ENCODE measurements at places on chromosomes 5 and 9.

- DNase-seq = no peak
Observed at GRCh38 chr9:14899815-14900193, 10.4 kb downstream of the FREM1 start.

- no peak for DNase-seq
Observed at GRCh38 chr5:145666591-145666990, 168.6 kb downstream of the PRELID2 start.

DNA sequence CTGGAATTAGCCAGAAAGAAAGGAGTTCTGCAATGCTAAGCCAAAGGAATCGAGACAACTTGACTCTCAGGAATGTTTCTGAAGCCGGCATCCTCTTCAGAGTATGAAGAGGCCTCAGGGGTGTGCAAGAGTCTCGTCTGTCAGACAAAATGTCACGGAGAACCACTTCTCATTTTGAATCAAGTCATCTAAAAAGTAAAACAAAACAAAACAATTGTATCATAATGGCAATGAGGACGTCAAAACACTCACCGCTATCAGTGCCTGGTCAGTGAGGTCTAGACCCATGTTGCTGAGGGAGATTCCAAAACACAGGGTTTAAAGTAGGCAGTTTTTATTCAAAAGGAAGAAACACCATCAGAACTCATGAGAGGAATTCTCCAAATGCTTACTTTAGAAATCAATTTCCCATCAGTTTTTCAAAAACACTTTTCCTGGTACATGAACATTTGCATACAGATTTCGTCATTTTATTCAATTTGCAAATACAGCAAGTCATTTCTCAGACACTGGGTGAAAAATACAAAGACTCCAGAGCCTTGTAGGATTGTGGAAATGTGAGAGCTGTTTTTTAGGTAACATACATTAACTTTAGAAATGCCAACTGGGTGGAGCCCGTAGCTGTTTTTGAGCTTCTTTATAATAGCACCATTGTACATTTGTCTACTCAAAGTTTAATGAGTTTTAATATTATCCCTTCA lies 89.5 kb upstream of the MAP3K1 start:
- no peak for DNase-seq

DNA sequence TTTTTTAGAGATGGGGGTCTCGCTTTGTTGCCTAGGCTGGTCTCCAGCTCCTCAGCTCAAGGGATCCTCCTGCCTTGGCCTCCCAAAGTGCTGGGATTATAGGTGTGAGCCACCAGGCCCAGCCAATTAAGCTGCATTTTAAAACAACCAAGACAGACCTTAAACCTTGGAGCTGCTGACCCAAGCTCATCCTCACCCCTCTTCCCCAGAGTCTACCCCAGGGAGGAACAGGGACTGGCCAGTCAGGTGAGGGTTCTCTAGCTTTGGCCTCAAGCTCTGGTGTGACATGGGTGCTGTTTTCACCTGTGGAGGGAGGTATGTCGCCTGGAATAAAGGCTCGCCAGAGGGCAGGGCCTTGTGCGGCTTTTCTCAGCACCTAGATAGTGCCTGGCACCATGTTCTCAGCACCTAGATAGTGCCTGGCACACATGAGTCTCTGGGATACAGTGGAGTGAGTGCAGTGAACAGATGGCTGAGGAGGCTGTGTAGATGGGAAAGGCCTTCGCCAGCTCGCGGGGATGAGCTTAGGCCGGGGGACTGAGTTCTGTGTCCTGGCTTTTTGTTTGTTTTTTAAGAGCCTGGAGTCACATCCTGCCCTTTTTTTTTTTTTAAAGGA lies 7.4 kb downstream of the CDK9 start:
- no peak for DNase-seq

Measured in pons (tissue), 1 donor.